Trophoblast cell (in vitro differentiated cells and primary cell): ENCODE measurements at places on chromosomes 3 and 15.

GRCh38 chr3:80770106-80771074 is 991.1 kb downstream of the GBE1 start:
- DNase-seq = peak; percentile 85

DNA sequence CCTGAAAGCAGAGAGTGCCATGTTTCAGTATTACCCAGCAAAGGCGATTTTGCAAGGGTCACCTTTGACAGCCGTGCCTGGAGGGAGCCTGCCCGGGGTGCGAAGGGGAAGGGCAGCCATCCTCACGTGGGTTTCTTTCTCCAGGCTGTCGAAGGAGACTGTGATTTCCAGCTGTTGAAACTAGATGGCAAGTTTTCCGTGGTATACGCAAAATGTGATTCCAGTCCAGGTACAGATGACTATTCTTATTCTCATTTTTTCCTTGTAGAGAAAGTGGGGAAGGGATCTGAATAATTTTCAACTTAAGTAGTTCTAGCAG is 3.4 kb downstream of the AHSG start:
- DNase-seq = no peak

DNA sequence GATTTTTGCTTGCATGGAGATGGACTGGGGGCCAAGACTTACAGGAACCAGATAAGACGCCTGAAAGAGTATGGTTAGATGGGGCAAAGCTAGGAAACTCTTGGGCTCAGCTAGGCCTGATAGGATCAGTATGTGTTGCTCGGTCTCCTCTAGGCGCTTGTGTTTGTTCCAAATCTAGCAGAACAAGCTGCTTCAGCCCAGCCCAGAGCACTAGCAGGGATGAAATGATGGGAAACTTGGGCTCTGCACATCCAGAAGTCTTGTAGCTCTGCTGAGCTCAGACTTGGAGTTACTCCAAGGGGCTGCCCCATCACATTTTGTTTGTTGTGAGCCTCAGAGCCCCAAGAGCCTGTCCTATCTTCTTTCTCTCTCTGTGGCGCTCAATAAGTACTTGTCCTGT is 34.7 kb downstream of the FOXL2 start:
- peak; percentile 48 for DNase-seq

DNA sequence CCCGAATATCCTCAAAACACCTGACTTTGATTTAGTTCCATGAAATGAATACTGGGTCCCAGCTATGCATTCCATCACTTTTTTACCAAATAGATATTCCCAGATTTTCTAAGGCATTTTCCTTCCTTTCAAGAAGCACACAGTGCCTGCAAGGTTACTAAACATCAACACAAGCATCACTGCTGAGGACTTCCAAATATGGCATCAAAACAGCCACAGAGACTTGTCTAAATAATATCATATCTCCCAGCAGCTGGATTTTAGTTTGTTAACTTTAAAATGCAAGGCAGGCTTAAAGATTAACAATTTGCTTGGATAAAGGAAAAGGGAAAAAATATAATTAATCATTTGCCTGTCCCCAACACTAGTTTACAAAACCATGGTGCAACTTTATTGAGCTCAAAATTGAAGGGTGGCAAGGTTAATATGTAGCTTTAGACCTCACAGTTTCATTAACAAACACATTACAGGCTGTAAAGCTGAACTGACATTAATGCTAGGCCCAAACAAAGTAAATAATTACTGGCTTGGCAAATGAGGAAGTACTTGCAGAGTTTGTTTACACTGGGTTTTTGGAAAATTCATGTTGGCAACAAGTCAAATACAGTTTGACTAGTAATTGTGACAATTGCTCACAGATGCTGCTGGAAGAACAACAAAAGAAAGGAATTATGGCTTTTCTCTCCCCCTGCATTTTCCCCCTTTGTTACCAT is 401.7 kb upstream of the CDIN1 start:
- no peak for DNase-seq

DNA sequence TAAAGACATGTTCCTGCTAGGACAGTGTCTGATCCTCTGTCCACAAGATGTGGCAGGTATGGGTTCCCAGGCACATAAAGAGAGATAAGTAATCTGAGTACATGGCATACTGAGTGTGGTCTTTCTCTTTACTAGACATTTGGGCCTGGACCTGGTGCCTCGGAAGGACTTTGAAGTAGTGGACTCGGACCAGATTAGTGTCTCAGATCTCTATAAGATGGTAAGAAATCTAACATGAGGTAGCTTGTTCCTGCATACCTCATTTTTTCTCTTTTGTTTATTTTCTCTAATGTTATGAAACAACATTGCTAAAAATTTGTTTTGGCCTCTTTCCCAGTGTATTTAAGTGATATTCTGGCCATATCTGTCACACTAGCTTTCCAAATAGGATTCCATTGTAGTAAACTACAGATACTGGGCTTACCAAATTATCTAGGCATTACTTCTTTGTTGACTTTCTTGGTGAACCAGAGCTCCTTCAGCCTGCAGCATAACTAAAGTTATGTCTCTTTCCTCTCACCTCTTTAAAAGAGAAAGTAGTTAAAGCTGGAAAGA is 309.8 kb upstream of the MANF start:
- DNase-seq = no peak

DNA sequence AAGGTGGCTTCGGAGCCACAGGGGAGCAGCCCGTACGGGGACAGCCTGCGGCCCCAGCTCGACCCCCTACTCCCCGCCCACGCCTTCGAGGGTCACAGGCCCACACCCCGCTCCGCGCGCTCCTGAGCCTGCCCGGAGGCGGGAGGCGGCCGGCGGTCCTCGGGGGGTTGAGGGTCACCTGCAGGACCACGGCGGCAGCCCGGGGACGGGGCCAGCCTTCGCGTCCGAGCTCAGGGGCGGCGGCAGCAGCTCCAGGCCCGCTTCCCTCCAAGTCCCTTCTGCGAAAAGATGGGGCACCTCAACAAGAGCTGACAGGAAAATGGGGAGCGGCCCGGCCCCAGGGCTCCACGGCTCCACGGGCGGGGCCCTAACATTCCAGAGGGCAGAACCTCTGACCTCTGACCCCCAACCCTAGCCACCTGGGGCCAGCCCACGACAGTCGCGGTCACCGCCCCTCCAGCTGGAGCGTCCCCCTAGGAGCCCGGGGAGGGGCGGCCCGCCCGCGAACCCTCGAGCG is 428 bp downstream of the LYSMD4 start:
- no peak for DNase-seq

- DNase-seq = peak; percentile 37
These were observed 898.4 kb downstream of the PDCD6IP start for GRCh38 chr3:34696831-34697230.

DNA sequence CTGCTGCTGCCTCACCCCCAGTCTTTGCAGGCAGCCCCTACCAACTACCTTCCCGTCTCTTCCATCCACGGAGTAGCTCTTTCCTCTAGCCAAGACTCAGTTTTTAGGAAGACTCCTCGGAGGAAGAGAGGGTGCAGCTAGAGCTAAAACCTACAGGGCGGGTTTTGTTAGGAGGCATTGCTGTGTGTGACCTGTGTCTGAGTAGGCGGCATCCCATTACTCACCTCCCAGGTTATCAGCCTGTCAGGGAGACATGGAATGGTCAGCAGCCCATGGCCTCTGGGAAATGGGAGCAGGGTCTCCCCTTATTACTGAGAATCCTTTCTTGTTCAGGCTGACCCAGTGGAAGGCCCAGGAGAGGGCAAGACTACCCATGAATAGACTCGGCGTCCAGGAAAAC is 43.8 kb upstream of the FGD5 start:
- DNase-seq = no peak

DNA sequence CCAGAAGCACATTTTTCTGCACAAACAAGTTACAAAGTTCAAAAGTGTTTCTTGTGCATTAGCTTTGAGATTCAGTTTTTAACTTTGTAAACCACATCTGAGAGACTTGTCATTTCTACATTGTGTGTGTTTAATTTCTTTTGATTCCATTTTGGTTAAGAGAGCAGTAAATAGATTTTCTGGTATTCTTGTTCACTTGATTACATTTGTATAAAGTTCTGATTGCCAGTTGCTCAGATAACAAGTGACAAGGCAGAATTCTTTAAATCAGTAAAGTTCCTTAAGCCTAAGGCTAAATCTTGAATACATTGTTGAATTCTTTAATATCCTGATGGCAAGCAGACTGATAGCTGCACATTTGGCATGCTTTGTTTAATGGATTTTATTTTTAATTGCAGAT is 3.1 kb upstream of the FBXO22 start:
- peak; percentile 47 for DNase-seq

DNA sequence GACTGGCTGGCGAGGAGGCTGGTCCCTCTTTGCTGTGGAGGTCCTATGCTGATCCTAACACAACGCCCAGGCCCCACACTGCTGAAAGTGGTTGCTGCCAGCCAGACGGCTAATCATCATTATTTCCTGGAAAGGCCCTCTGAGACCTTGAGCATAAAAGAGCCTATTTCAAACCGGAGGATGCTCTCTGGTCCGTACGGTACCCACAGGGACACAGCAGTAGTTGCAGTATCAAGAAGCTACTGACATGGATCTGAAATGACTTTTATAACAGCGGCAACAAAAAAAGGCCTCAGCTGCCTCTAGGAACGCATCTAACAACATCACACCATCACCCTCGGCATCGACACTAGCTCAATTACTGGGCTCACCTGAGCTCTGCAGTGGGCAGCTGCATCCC is 59.1 kb upstream of the FOXB1 start:
- DNase-seq = no peak

DNA sequence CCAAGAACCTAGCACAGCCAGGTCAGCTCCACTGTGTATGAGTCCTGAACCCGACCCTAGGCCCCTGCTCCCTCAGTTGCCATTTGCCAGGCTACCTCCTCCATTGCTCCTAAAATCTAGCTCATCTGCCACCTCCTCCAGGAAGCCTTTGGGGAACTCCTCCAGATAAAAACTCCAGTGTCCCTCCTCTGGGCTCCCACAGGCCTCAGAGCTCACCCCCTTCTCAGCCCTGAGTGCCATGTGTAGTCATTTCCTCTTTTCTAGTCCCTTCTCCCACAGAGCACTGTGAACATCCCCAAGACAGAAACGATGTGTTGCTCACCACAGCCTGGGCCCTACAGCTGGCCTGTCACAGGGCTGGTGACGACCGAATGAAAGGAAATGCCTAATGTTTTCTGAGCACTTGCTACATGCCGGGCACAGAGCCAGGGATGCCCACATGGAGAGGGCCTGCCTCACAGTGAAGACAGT is 61.0 kb downstream of the IQSEC1 start:
- peak; percentile 50 for DNase-seq

- peak; percentile 83 for DNase-seq
These were observed 68.2 kb downstream of the RAB7A start for GRCh38 chr3:128794067-128794768.

- no peak for DNase-seq
These were observed 391.4 kb upstream of the FRG2C start for GRCh38 chr3:75272691-75273090.

DNA sequence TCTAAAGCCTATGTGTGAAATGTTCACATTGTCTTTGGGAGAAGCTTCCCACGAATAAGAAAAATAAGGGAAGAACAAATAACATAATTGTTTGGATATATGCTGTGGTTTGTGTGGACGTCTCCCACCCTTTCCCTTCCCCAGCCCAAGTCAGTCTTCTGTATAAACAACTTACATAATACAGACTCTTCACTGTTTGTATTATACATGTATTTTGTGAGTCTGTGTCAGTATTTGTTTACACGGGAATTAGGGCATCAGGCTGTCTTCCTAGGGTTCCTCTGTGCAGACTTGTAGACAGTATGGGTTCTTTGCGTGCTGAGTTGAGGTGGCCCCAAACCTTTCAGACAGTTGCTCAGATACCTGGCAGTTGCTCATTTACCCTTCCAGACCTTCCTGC is 103.4 kb downstream of the IGF1R start:
- no peak for DNase-seq

GRCh38 chr3:30548600-30548999 is 57.8 kb upstream of the TGFBR2 start:
- no peak for DNase-seq

DNA sequence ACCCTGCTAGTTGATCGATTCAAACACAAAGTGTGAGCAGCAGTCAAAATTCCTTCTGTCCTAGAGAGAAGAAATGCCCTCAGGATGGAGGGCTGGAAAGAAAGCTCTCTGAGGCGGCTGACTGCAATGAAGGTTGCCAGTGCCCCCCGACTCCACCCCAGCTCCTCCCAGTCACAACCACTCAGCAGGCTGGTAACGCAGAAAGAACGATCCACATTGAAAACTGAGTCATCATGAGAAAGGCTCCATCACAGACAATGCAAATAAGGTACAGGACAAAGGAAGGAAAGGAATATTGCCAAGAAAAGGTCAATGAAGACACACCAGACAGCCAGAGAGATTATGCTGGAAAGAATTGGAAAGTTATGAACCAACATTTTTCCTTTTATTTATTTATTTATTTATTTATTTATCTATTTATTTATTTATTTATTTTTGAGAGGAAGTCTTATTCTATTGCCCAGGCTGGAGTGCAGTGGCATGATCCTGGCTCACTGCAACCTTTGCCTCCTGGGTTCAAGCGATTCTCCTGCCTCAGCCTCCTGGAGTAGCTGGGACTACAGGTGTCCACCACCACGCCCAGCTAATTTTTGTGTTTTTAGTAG is 17.4 kb upstream of the VGLL4 start:
- DNase-seq = no peak

DNA sequence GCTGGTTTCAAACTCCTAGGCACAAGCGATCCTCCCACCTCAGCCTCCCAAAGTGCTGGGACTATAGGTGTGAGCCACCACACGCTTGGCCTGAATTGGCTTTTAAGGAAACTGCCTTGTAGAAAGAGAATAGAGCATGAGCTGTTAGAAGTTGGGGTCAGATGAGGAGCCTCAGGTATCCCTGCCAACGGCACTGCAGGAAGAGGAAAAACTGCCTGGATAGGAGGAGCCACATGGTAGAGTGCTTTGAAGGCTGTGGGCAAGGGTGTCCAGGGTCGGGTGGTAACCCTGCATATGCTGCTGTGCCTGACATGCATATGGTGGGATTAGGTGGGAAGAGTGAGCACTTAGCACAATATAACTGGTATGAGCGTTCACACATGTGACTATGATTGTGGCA is 55.0 kb downstream of the BSN start:
- no peak for DNase-seq

DNA sequence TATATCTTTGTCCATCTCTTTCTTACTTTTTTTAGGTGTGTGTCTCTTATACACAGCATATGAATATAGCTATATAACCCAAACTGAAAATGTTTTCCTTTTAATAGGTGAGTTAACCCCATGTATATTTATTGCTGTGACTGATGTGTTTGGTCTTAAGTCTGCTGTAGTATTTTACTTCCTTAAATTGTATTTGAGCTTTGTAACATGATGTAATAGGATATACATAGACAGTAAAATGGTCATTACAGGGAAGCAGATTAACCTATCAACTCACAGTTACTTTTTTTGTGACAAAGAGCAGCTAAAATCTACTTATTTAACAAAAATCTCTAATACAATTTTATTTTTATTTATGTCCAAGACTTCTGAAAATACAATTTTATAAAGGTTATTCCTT is 51.8 kb upstream of the CDAN1 start:
- DNase-seq = no peak

GRCh38 chr3:186108106-186108940 is 566 bp downstream of the ETV5 start:
- DNase-seq = peak; percentile 74

DNA sequence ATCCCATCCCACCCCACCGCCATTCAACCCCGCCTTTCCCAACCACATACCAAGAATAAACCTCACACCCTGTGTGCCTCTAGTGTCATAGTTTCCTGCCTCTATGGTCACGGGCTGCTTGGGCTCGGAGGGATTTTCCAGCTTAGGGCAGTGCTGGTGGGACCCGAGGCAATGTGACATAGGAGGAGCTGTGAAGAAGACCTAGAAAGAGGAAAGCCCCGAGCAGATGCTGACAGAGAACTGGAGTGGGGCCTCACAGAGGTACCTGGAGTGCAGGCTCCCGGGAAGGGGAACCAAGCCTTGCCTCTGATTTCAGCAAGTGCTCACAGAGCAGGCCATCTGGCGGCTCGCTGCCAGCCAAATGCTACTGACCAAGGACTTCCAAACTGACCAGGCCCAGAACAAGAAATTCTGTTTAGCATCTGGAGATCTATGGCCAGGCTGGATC is 27.5 kb downstream of the BHLHE40 start:
- peak; percentile 57 for DNase-seq
